Activated CD4-positive, alpha-beta memory T cell treated with anti-CD3 and anti-CD28 coated beads for 36 hours (primary cell): ENCODE measurements at places on chromosomes 5 and 9.

DNA sequence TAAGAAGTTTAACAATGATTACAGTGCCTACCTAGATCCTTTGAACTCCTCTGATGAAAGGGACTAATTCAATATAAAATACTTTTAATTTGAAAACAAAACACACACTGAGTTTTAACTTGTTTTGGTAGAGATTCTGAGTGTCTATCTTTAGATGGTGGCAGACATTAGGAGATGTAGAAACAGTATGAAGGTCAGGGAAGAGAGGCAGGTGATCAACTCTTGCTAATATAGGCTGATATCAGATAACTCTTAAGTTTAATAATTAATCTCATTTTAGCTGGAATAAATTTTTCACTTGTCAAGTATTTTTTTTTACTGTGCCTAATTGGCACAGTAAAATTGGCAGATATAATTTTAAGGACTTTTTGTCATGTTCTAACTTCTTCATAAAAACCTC, 30.8 kb downstream of the POC5 start:
- no peak for DNase-seq
- no peaks in the 10 kb centered on the region for H3K27me3 ChIP-seq
- H3K36me3 ChIP-seq = peaks cover 13% of the 10 kb centered on the region
- no peak overlapping the region for H3K27ac ChIP-seq
- H3K4me1 ChIP-seq = peaks cover 2% of the 10 kb centered on the region
- no peak overlapping the region for H3K4me3 ChIP-seq

DNA sequence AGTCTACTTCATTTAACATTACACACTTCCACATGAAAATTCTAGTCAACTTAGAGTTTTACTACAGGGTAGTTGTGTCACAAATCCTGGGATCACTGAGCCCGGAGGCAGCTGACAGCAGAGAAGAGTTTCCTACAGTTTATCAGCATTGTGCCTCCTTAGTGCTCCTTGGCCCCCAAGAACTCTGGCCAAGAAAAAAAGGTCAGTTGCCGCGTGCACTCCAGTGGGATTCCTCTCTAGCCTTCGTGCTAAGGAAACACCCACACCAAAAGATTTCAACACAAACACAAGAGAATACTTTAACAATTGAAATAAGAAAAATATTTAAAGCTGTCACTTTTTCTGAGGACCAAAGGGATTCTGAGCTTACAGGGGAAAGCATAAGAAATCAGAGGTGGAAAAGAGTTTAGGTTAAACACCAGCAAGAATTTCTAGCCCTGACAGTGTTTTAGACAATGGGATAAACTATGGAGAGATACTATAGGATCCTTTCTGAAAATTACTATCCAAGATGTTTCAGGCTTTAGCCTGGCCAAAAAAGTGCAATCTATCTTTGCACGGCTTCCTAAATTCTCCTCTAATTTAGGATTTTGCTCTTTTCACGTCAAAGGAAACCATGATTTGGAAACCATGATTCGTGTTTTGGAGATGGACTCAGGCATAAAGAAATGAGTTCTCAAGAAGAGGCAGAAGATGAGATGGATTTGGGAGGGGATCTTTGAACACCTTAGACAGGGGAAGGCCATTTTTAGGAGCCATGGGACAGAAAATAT, 606.8 kb downstream of the RAB3C start:
- no peak overlapping the region for H3K4me3 ChIP-seq
- H3K27me3 ChIP-seq = peaks cover 21% of the 10 kb centered on the region
- H3K27ac ChIP-seq = no peak overlapping the region
- peaks cover 3% of the 10 kb centered on the region for H3K4me1 ChIP-seq
- no peaks in the 10 kb centered on the region for H3K36me3 ChIP-seq
- DNase-seq = no peak

DNA sequence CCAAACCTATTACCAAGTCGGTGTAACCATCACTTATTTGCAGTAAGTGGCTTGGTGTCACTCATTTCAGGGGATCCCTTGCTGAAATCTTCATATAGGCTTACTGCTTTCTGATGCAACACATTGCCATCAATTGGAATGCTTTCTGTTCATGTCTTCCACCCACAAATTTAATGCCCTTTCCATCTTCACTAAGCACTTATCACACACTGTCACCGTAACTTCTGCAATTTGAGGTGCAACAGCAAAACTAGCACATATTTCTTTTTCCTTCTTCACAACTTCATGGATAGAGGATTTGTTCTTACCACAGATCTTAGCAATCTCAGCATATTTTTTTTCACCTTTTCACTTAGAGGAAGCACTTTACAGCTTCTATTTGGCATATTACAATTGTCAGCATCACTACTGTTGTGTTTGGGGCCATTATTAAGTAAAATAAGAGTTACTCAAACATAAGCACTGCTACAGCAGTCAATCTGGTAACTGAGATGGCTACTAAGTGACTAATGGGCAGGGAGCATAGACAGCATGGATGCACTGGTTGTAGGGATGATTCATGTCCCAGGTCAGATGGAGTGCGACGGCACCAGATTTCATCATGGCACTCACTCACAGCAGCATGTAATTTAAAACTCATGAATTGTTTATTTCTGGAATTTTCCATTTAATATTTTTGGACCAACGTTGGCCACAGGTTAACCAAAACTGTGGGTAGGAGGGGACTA, 70.1 kb downstream of the PIP5K1B start:
- no peaks in the 10 kb centered on the region for H3K36me3 ChIP-seq
- no peak overlapping the region for H3K27ac ChIP-seq
- no peak for DNase-seq

GRCh38 chr5:18397371-18397770, 763.1 kb downstream of the TAF11L14 start:
- no peak overlapping the region for H3K27ac ChIP-seq
- H3K4me3 ChIP-seq = no peak overlapping the region
- no peaks in the 10 kb centered on the region for H3K36me3 ChIP-seq
- no peaks in the 10 kb centered on the region for H3K4me1 ChIP-seq
- DNase-seq = no peak

DNA sequence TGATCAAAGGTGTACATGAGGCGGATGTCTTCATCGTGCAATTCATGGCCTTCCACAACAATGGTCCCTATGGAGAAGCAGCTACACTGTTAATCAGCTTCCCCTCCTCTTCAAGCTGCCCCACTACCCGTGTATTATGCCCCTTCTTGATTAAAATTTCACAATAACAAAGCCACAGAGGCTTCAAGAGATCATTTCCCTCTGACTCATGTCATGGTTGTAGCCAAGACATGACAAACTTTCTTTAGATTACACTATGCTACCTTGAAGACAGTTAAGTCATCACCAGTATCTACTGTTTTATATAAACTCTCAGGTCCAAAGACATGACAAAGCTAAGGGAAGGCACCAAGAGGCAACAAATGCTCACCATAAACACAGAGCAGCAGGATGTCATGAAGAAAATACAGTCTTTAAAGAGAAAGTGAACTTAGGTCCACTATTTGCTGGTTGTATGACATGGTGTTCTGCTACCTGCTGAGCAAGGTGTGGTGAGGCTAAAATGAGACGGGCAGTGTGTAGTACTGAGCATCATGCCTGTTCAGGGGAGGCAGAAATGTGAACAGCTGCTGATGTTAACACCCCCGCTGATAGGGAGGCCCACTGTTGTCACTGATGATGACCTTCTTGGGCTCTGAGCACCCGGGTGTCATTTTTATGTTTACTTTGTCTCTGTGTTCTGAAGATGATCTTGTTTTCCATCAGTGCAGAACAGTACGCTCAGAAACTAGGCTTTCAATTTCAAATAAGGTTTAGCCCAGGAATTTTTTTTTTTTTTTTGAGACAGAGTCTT, 48.3 kb downstream of the IARS1 start:
- H3K36me3 ChIP-seq = peaks cover 79% of the 10 kb centered on the region
- H3K27me3 ChIP-seq = no peaks in the 10 kb centered on the region
- H3K27ac ChIP-seq = peak overlapping the region; percentile 50

DNA sequence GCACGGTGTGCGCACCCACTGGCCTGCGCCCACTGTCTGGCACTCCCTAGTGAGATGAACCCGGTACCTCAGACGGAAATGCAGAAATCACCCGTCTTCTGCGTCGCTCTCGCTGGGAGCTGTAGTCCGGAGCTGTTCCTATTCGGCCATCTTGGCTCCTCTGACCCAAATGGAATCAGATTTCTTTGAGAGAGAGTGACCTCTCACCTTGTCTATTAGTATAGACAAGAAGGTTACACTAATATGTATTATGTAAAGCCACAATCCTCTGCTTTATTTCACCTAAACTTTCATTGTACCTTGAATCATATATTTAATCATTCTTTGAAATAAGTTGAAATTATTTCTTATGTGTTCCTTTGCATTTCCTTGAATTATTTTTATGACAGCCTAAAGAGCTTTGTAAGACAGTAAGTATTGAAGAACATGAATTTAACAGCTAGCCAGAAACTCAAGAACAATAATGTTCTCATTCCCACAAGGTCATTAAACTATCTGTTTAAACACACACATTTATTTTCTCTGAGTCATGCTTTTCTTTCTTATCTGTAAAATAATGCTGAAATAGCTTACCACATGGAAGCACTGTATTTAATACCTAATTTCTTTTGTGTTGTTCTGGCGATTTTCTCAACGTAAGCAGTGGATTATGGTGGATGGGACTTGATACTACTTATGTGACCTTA, 91.8 kb upstream of the DMRTA1 start:
- DNase-seq = no peak
- H3K27me3 ChIP-seq = no peaks in the 10 kb centered on the region
- no peaks in the 10 kb centered on the region for H3K4me1 ChIP-seq
- no peaks in the 10 kb centered on the region for H3K36me3 ChIP-seq

DNA sequence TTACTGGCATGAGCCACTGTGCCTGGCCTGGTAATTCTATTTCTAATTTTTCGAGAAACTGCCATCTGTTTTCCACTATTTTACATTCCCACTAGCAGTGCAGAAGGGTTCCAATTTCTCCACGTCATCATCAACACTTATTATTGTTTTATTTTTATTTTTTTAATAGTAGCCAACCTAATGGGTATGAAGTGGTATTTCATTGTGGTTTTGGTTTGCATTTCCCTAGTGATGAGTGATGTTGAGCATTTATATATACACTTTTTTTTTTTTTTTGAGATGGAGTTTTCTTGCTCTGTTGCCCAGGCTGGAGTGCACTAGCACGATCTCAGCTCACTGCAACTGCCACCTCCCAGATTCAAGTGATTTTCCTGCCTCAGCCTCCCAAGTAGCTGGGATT, 28.3 kb downstream of the WWC1 start:
- H3K27me3 ChIP-seq = no peaks in the 10 kb centered on the region
- no peak overlapping the region for H3K4me3 ChIP-seq
- H3K4me1 ChIP-seq = no peaks in the 10 kb centered on the region
- no peak for DNase-seq

DNA sequence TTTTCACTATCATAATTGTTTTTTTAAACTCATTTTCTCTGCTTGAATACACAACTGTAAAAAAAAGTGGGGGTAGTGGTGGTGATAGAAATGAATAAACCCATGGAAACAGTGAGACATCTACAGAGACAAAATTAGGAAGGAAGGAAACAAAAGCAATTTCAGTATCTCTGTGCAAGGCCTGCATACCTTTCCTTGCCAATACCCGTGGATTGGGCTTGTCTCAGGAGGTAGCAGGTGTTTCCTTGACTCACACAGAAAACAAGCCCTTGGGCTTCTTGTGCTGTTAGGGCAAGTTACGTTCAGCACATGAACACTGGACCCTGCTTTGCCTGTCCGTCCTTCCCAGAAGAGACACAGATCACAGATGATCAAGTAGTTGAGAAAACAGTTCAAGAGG, 372.2 kb downstream of the ZSWIM6 start:
- no peak overlapping the region for H3K27ac ChIP-seq
- H3K4me1 ChIP-seq = no peaks in the 10 kb centered on the region
- H3K36me3 ChIP-seq = no peaks in the 10 kb centered on the region
- H3K27me3 ChIP-seq = peaks cover 2% of the 10 kb centered on the region

- DNase-seq = peak; percentile 46
- H3K27ac ChIP-seq = no peak overlapping the region
- no peak overlapping the region for H3K4me3 ChIP-seq
- H3K27me3 ChIP-seq = no peaks in the 10 kb centered on the region
- no peaks in the 10 kb centered on the region for H3K4me1 ChIP-seq
These were observed 16.7 kb upstream of the SLC25A51 start for GRCh38 chr9:37920471-37921167.

DNA sequence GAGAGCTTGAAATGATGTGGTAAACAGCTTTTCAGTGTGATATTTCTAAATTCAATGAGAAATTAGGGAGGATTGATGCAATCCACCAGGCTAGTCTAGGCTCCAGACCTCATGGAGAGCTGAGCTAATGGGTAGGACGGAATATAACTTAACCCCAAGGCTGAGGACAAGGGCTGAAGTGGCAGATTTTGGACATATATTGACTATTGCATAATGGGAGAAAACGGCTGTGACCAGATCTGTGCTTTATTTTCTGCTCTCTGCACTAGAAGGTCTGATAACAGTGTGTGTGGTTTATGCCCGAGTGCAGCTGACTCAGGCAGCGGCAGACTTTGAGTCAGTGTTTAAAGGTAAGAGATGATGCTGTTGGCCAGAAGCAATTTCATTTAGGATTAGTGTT, 70.6 kb downstream of the ACTBL2 start:
- peaks cover 1% of the 10 kb centered on the region for H3K27me3 ChIP-seq
- DNase-seq = no peak
- no peak overlapping the region for H3K27ac ChIP-seq
- no peaks in the 10 kb centered on the region for H3K36me3 ChIP-seq
- H3K4me3 ChIP-seq = no peak overlapping the region
- H3K4me1 ChIP-seq = no peaks in the 10 kb centered on the region

DNA sequence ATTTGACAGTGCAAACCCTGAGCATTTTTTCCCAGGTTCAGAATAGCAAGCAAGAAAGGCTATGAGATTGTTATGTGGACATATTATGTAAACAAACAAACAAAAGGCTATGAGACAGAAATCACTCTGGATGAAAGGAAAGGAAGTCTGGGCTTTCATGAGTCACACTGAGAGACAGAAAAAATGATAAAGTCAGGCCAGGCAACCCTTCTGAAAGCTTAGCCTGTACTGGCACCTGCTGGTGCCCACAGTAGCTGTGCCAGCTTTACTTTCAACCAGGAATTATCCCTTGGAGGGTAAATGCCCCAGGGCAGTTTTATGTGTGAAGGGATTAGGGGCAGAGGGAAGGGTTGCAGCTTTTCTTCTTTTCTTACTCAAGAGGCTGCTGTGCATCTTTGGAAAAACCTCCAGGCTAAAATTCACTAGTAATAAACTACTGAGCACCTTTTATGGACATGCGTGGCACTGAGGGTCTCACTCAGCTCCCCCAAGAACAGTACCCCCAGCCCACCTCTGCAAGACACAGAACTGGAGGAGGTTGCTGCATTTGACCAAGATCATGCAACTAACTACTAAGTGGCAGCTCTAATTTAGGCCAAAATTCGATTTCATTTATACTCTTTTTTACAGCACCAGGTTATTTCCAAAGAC, 41.7 kb downstream of the ACTL7B start:
- no peak for DNase-seq
- H3K36me3 ChIP-seq = no peaks in the 10 kb centered on the region
- no peaks in the 10 kb centered on the region for H3K4me1 ChIP-seq
- no peak overlapping the region for H3K27ac ChIP-seq
- peaks cover 22% of the 10 kb centered on the region for H3K27me3 ChIP-seq

GRCh38 chr9:74755355-74755754, 132.4 kb downstream of the TRPM6 start:
- H3K27me3 ChIP-seq = no peaks in the 10 kb centered on the region
- H3K4me1 ChIP-seq = no peaks in the 10 kb centered on the region
- no peak for DNase-seq
- H3K36me3 ChIP-seq = no peaks in the 10 kb centered on the region
